Suprapubic skin (tissue), 4 donors: ENCODE measurements at places on chromosomes 7 and 10.

GRCh38 chr7:26345837-26346236 is 54.2 kb downstream of the SNX10 start:
- H3K27me3 ChIP-seq: no peaks in the 10 kb centered on the region
- no peak for DNase-seq
- H3K4me3 ChIP-seq: no peak overlapping the region

DNA sequence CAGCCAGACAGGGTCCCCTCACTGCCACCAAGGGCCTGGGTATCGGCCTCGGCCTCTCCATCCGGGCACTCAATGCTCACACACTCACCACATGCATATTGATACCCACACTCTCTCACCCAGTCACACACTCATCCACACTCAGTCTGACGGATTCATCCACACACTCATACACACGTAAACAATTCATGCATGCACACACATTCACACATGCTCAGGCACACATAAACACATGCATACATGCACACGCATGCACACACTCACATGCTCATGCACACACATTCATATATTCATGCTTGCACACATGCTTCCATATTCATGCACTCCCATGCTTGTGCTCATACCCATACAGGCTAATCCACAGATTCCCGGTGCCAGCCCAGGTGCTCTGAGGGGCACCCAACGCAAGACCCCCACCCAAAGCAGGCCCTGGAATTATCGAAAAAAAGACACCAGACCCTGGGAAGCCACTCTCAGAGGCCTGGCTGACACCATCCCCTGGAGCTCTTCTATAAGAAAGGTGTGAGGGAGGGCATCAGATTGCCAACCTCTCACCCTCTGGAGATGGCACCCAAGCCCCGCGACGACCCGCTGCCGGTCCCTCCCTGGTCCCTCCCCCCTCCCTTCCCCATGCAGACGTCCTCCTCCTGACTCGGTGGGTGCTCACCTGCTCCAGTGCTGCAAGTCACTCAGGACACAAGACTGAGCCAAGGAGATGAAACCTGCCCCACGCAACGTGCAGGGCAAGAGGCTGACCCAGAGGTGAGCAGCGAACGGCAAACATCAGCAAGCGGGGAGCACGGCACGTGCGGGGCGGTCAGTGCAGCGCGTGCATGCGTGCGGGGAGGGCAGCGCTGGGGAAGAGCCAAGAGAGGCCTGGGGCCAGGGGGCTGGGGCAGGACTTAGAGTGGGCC is 15.2 kb downstream of the STK32C start:
- H3K27me3 ChIP-seq: no peaks in the 10 kb centered on the region
- no peak overlapping the region for H3K4me3 ChIP-seq
- H3K36me3 ChIP-seq: no peaks in the 10 kb centered on the region

DNA sequence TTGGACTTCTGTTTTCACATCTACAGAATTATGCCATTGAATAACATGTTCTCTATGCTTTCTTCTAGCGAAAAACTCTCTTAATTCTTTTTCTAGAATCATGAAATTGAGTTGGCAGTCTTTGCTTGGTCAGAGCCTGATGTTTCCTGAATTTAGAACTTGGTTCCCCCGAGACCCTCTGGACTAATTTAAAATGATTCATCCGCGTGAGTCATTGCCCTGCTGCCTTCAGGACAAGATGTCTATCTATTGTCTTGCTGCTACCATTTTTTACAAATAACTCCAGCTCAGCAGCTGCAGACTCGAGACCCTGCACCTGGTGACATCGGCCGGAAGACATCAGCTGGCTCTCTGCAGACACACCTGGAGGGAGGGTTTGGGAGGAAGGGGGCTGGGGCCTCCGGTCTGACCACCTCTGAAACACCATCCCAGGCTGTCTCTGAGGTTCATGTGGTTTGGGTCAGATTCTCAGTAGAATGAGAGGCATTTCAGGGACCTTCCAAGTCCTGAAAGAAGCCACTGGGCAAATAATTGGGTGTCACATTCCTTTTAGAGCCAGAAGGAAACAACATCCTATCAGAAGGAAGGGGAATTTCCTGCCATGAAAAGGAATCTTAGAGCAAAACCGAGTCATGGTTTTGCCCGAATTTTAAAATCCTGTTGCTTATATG is 20.9 kb upstream of the KLF6 start:
- no peaks in the 10 kb centered on the region for H3K36me3 ChIP-seq
- DNase-seq: no peak
- H3K27ac ChIP-seq: peak overlapping the region; percentile 94
- H3K4me1 ChIP-seq: peaks cover 68% of the 10 kb centered on the region

DNA sequence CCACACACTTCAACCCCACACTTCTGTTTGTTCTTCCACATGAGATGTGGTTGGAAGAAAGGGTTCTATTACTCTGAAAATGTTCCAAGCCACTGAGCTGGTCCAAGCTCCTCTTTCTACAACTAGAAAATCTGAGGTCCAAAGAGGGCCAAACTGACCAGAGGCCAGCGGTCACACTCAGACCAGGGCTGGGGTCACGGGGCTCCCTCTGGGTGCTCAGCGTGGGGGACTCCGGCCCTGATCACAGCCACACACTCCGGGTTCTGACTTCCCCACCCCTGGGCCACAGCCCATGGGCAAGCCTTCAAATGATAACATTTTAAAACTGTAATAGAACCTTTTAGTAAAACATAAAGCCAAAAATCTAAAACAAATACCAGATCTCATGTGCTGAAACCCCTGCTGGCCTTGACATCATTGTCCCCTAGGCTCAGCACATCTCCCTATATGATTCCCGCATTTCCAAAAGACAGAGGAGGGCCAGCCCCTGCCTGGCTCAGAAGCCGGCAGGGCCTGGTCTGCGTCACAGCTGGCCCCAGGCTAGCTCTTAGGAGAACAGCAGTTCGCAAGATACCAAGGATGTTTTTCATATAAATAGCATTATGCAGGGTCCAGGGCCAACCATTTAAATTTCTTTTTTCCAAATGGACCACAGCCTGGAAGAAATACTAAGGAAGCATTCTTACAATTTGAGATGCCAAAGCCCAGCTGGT is 3.3 kb downstream of the CRYGN start:
- H3K4me3 ChIP-seq: no peak overlapping the region
- H3K27me3 ChIP-seq: peaks cover 18% of the 10 kb centered on the region
- no peak for DNase-seq

DNA sequence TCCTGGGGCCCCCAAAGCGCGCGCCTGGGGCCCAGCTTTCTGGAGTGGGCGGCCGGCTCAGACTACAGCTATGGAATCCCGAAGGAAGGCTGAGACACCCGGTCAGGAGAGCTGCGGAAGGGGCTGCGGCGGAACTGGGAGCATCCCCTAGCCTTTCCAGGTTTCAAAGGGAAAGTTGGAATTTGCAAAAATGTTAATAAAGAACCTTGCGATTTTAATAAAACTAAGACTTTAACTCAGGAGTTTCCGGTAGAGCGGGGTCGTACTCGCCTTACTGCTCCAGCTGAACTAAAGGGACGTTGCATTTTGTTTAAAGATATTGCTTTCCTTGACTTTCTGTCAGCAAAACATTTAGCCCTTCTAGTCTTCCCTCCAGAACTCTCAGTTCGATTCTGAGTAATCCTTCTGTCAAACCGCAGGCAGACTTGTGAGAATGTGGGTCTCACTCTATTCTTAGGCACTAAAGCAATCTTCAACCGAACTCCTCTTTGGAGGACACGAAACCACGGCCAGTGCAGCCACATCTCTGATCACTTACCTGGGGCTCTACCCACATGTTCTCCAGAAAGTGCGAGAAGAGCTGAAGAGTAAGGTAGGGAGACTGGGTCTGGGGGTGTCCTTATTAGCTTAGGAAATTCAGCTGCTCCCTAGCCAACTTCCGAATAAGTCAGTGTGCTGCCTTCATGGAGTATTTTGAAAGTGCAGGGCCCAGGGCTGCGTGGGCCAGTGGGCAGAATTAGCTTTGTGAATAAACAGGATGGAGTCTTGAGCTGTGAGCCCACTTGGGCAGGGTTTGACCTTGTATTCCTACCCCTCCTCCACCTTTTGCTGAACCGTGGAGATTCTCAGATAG is 1.9 kb downstream of the CYP26A1 start:
- no peaks in the 10 kb centered on the region for H3K36me3 ChIP-seq
- no peak for DNase-seq
- no peak overlapping the region for H3K4me3 ChIP-seq
- no peak overlapping the region for H3K27ac ChIP-seq
- peaks cover 80% of the 10 kb centered on the region for H3K27me3 ChIP-seq
- H3K4me1 ChIP-seq: peaks cover 38% of the 10 kb centered on the region

- H3K4me1 ChIP-seq: peaks cover 5% of the 10 kb centered on the region
- H3K4me3 ChIP-seq: no peak overlapping the region
These were observed 66.8 kb downstream of the MAD1L1 start for GRCh38 chr7:2165610-2166594.

- no peak overlapping the region for H3K4me3 ChIP-seq
- no peak for DNase-seq
- H3K36me3 ChIP-seq: no peaks in the 10 kb centered on the region
- no peak overlapping the region for H3K27ac ChIP-seq
- no peaks in the 10 kb centered on the region for H3K4me1 ChIP-seq
These were observed 16.0 kb upstream of the VWA2 start for GRCh38 chr10:114223066-114223465.
